ENCODE measurements at places on chromosomes 2 and 18. TPM values are rescaled to one million over a fixed set of nuclear protein-coding genes. Genes with fewer than 3 reads are reported as not detected.

DNA sequence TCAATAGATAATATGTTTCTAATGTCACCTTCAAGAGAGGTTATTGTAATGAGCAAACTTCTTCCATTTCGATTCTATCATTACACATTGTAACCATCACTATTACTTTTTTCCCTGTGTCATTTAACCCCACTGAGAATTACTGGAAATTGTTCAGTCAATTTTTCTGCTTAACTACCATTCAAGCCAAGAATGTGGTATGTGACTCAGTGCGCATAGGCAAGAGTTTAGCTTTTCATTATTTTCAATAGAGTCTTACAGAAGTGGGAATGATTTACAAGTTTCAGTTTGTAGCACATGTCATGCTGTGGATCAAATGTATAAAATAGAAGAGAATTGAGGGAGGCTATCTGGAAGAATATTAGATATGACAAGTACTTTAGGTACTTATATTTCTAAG lies 34.3 kb upstream of the PIEZO2 start:
- DNase-seq: no peak

GRCh38 chr18:8994603-8995002 lies 107.9 kb upstream of the NDUFV2 start:
- no peak for DNase-seq

- DNase-seq: no peak
Observed at GRCh38 chr18:71405169-71405809, 1116.4 kb downstream of the SOCS6 start.

- DNase-seq: no peak
Observed at GRCh38 chr18:38427234-38427633, 861.6 kb upstream of the CELF4 start.

- DNase-seq: no peak
Observed at GRCh38 chr2:158730621-158731140, 64.4 kb upstream of the DAPL1 start.

DNA sequence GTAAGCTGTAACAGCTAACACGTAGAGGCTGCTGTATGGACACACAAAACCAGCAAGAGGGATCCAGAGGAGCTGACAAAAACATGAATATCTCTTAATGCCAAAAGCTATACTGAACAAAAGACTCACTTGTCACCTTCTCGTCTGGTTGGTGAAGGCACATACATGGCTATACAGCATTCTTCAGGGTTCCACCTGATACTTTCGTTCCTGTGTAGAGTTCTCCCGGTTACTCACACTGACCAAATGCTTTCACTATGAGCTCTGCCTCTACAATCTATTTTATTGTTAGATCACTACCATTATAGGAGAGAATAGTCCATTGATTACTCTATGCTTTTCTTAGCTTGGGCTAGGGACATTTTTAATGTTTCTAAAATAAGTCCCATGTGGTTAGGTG lies 193.1 kb downstream of the HNMT start:
- no peak for DNase-seq

Gene UGT1A10
- total RNA-seq: not detected

Data from left ventricle myocardium inferior (tissue), 1 donor.